Activated CD4-positive, CD25-positive, alpha-beta regulatory T cell treated with anti-CD3 and anti-CD28 coated beads, Interleukin-2, amount 50 U/mL, for 16 hours (primary cell): ENCODE measurements at places on chromosomes 7 and 10.

DNA sequence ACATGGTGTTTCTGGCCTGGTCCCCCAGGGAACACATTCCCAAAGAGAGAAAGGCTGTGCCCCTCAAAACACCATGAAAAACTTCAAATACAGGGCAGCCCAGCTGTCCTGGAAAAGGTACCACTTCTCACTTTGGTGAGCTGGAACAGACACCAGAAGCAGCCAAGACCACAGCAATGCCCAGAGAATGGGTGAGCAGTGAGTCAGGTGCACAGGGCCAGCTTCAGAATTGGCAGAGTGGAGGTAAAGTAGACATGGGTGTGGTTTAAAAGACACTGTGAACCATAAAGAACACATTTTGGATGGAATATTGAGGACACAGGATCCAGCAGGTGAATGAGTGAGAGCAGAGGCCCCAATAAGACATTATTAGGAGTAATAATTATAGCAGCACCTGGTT lies 51.3 kb downstream of the FAM13C start:
- DNase-seq, result no peak

GRCh38 chr7:151806204-151806603 lies 70.7 kb downstream of the PRKAG2 start:
- DNase-seq, result no peak

- DNase-seq, result no peak
Measured at GRCh38 chr7:22008087-22008486, 62.4 kb upstream of the CDCA7L start.

- DNase-seq, result no peak
Measured at GRCh38 chr10:86961481-86962091, 3.2 kb downstream of the SNCG start.

GRCh38 chr7:79778786-79779770 lies 325.6 kb upstream of the MAGI2 start:
- DNase-seq, result no peak

- no peak for DNase-seq
Measured at GRCh38 chr7:52273685-52274610, 761.5 kb upstream of the POM121L12 start.

DNA sequence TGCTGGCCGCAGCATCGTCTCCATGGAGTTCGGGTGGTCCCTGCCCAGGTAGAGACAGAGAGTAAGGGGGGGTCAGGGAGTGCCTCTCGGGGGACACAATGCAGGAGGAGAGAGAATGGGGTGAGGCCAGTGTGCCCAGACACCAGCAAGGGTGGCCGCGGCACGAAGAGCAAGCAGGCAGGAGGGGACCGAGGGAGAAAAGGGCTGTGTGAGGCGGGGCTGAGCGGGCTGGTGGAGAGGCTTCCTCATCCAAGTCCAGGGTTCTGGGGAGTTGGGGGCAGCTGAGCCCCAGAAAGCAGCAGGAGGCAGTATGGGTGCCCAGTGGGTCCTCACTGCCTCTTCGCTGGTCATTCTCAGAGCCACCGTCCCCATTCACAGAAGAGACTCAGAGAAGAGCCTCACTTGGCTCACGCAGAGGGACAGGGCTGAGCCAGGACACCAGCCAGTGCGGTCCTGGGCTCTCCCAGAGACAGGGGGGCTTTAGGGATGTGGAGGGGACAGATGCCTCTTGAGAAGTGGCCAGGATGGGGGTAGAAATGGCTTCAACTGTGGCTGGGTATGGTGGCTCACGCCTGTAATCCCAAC lies 78.9 kb downstream of the MICALL2 start:
- DNase-seq, result no peak

DNA sequence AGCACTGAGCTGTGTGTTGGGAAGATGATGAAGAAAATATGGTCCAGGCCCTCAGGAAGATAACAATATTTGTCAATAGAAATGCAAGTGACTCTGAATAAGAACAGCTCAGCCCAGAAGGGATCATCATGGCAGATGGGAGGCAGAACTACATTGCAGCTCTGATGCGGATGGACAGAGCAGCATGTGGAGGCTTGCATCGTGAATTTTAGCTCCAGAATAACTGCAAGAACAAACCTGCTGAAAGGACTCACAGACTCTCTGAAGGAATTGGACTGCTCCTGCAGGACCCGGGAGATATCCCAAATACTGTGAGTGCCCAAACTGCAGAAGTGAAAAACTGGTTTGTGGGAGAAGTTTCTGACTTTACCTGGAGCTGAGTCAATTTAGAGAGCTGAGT lies 80.6 kb upstream of the LAMB4 start:
- no peak for DNase-seq

GRCh38 chr10:11682851-11683250 lies 59.3 kb upstream of the ECHDC3 start:
- no peak for DNase-seq

DNA sequence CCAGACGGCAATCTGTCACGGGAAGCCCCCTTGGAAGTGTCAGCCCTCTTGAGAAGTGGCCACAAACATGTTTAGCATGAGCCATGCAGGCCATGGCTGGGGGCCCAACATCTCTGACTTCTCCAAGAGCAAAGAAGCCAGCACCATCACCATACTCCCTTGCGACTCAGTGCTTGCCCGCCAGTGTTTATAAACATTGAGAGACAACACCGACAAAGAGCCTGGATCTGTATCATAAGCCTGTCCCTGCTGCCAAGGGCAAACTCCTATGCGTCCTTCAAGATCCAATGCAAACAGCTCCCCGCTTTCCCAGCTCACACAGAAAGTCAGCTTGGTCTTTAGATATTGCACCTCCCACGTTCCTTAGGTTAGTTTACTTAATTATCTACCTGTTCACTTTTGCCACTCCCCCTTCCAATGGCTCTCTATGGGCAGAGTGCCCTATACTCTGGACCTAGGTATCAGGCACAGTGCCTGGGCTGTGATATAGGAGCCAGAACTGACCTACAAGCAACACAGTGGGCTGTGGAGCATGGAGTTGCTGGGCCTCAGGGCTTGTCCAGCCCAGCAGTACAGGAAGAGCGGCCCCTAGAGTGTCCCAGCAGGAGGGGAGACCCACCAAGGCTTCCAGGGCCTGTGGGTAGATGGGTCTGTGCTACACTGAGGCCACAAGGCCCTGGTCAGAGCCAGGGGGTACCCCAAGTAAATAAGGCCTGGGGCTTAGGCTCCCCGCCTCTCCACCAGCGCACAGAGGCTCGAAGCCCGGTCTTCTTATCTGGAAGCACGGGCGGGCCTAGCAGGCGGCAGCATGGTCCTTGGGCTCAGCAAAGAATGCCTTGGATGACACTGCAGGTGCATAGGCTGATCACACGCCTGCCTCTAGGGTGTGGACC lies 37.7 kb downstream of the CAMK2B start:
- no peak for DNase-seq

GRCh38 chr10:75617485-75618155 lies 186.2 kb downstream of the LRMDA start:
- DNase-seq, result no peak
